ENCODE measurements at places on chromosomes 6 and 20.

GRCh38 chr6:19444481-19444880 is 392.7 kb upstream of the ID4 start:
- DNase-seq, result no peak

DNA sequence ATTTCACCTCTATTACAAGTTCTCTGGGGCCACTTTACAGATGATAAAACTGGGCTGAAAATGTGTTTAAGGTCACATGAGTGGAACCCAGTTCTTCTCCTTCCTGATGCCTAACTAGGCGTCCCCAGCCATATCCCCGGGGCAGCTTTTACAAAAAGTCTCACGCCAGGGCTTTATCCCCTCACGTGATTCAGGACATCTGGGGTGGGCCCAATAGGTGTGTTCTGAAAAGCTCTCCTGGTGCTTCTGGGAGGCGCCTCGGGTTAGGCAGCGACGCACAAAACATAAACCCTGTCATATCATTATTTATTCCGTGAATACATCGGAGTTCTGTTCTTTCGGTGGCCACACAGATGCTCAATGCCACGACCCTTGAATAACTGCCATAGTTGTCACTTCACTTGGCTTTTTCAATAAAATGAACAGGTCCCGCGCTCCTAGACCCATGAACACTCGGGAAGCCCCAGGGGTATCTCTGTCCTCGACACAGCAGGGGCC is 32.1 kb downstream of the SF3B5 start:
- DNase-seq, result no peak

GRCh38 chr20:45998761-45999160 is 9.9 kb upstream of the MMP9 start:
- no peak for DNase-seq

- no peak for DNase-seq
These were observed 57.9 kb downstream of the MAFB start for GRCh38 chr20:40631119-40631631.

GRCh38 chr20:63118303-63119120 is 97.4 kb downstream of the YTHDF1 start:
- DNase-seq, result no peak

DNA sequence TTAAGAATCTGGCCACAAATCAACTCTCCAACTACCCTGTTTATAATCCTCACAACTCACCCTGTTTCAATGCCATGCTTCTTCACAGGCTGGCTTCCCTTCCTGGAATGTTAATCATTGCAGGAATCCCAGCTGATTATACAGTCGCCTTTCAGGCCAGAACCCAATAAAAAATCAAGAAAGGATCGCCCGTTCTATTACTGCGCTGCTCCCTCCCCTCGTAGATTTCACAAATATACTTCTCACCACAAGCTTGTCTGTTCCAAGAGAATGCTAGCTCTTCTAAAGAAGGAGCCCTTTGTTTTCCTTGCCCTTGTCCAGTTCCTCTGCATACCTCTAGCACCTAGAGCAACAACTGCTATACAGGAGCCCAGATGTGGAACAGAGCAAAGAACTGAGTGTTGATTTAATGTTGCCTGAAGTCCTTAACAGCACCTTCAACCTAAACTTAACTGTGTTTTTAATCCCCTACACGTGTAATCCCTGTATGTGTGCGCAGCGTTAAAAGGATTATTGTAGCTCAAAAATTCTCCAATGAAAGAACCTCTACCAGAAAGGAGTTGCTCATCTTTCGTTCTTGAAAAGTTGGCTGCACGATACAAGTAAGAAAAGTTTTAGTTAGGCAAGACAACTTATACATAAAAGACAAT is 988 bp downstream of the ECHDC1 start:
- no peak for DNase-seq

- no peak for DNase-seq
These were observed 27.1 kb downstream of the COX4I2 start for GRCh38 chr20:31664696-31665354.

GRCh38 chr6:100168148-100168547 is 174.1 kb upstream of the MCHR2 start:
- DNase-seq, result no peak

GRCh38 chr6:14791526-14791925 is 454.3 kb upstream of the JARID2 start:
- peak; percentile 36 for DNase-seq

DNA sequence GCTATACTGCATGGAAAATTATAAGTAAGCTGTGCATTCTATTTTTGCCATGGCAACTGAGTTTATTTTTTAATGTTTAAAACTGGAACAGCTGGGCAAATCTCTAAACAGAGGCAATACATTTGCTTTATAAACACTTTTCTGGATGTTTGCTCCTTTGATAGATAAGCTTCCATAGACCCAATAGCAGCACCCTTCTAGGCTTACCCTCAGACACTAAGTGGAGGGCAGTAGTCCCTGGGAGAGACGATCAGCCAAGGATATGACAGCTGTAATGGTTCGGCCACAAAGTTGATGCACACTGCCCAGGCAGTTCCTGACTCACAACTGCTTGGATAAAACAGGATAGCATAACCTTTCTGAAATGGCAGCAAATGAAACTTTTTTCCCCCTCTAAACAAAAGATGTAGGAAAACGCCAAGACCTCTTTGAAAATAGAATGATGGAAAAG is 8.5 kb upstream of the MRPS10 start:
- DNase-seq, result no peak

- DNase-seq, result no peak
These were observed 287.4 kb downstream of the EYA4 start for GRCh38 chr6:133528566-133528965.

- DNase-seq, result no peak
These were observed at the start of gene GCNT2 for GRCh38 chr6:10521104-10521808. Gene GCNT2 (plus strand): TSS chr6:10521351. CDS start chr6:10528912, 7,561 bp downstream.

- DNase-seq, result peak; percentile 54
These were observed at the start of gene PPT2 for GRCh38 chr6:32153564-32154513. Gene PPT2 (plus strand): TSS chr6:32154141. CDS start chr6:32154595, 454 bp downstream.

DNA sequence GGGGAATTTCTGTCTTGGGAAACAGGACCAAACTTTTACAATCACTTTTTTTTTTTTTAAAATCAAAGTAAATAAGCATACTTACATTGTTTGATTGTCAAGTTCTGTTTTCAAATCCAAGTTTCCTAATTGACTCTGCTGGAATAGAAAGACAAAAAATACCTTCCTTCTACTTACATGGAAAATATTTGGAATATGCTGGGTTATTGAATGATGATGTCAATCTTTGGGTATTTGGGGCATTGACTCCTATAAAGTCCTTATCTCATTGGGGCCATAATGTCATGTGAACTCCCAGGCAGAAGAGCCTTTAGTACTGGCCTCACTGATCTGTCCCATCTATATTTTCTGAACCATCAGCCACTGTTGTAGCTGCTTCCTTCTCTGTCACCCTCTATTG is 122.6 kb upstream of the NOX3 start:
- DNase-seq, result no peak

- no peak for DNase-seq
These were observed 48.7 kb downstream of the PDYN start for GRCh38 chr20:1945134-1945618.

- no peak for DNase-seq
These were observed 31.4 kb downstream of the BEND3 start for GRCh38 chr6:107083921-107084320.

- DNase-seq, result no peak
These were observed 61.3 kb upstream of the ATXN1 start for GRCh38 chr6:16822529-16822928.

- no peak for DNase-seq
These were observed 1729.5 kb downstream of the GRIK2 start for GRCh38 chr6:103122766-103123601.

DNA sequence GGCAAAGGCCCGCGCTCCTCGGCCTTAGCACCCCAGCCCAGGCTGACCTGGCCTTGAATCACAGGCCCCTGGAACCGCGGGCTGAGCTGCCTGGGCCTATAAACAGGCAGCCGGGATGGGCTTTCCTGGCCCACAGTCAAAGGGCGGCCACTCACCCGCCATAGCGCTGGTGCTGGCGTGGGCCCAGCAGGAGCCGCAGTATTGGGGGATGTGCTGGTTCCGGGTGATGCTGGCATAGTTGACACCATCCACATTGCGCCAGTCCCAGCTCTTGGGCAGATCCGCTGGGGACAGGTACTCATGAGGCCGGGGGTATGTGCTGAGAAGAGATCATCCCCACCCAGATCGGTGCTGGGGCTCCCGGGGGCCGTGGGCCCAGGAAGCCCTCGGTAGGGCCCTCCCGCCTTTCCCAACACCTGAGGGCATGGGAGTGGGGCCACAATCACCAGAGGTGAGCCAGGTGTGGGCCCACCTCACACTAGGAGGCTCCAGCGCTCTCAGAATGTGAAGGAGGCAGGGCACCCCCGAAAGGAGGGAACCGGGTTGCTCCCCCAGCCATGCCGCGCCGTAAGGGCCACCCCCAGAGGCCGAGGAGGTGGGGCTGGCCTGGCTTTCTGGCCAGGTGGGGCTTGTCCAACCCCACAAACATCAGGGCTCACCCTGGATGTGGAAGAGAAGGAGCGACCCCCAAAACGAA is 739 bp downstream of the CTSZ start:
- DNase-seq, result no peak

- no peak for DNase-seq
These were observed 10.0 kb upstream of the SPO11 start for GRCh38 chr20:57319584-57319983.

DNA sequence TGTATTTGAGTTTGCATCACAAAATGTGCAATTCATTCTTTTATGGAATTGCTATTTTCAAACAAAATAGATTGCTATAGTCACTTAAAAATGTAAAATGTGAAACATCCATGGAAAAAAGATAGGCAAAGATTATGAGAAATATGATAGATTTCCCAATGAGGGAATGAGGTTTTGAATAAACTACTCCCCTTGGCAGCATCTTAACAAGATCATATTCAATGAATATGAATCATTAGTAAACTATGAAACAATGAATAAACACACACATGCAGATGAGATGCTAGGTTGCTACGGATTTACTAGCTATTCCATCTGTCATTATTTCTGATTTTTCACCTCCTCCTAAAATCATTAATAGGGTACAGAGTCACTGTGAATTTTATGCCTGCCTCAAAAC is 401.8 kb downstream of the PHF3 start:
- no peak for DNase-seq

DNA sequence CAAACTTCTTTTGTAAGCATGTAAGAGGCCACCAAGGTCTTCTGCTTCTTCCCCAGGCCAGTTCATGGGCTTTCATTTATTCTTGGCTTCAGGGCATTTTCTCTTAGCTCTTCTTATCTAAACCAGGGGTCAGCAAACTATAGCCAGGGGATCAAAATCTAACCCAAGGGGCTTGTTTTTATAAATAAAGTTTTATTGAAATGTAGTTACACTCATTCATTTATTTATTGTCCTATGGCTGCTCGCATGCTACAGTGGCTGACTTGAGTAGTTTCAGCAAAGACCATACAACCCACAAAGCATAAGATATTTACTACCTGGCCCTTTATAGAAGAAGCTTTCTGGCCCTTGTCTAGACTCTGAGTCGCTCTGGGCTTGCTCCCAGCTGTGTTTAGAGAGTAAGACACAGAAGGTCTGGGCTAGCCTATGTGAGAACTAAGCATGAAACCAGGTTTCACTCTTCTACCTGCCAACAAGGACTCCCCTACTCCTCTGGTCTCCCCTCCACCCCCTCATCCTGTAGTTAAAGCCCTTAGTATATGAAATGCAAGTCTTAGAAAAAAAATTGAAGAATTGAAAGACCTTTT is 43.2 kb downstream of the KHDC1L start:
- no peak for DNase-seq

GRCh38 chr6:44088827-44089590 is 38.2 kb downstream of the MRPL14 start:
- DNase-seq, result no peak

DNA sequence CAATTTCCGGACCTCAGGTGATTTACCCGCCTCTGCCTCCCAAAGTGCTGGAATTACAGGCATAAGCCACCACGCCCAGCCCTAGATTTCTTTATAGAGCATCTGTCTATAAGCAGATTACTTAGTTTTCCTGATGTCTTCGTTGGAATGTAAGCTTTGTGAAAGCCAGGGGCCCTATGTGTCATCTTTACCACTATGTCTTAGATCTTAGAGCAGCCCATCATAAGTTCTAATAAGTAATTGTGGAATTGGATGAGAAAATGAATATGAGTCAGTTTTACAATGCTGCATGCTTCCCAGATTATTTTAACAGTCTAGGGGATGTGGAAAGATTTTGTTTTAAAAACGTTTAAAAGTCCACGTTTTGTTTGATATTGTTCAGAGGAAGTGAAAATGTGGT is 9.1 kb upstream of the ZBTB2 start:
- peak; percentile 29 for DNase-seq

DNA sequence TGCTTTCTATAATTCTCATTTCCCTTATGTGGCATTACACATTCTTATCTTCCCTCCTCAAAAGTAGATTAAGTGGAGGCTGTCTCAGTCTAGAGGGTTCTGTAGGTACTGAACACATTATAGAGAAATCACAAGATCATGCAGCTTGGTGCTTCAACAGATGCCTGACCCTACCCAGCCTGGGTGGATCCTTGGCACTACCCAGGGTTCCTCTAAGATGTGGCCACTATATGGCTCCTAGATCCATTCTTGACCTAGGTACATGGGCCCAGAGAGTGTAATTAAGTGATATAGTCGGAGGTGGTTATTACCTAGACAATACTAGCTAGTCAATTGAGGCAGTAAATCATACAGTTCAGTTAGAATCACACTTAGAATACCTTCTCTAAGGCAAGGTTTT is 213.9 kb downstream of the AKAP7 start:
- no peak for DNase-seq

Measured in AG04449 (cell line).